ENCODE measurements at places on chromosomes 2 and 18.
A peak's percentile ranks its signal among the peaks of the same experiment; 100 is the strongest.

- no peak for DNase-seq
Measured at GRCh38 chr2:66583881-66584280, 149.0 kb downstream of the MEIS1 start.

DNA sequence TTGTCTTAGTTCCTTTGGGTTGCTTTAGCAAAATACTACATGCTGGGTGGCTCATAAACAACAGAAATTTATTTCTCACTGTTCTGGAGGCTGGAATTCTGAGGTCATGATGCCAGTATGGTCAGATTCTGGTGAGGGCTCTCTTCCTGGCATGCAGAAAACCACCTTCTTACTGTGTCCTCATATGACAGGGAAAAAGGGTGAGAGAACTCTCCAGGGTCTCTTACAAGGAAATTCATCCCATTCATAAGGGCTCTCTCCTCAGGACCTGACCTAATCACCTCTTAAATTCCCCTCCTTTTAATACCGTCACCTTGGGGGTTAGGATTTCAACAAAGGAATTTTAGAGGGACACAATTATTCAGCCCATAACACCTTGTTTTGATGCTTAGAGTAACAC lies 243.1 kb upstream of the TNP1 start:
- DNase-seq: no peak

GRCh38 chr2:203707530-203707929 lies 1.1 kb downstream of the CD28 start:
- no peak for DNase-seq

DNA sequence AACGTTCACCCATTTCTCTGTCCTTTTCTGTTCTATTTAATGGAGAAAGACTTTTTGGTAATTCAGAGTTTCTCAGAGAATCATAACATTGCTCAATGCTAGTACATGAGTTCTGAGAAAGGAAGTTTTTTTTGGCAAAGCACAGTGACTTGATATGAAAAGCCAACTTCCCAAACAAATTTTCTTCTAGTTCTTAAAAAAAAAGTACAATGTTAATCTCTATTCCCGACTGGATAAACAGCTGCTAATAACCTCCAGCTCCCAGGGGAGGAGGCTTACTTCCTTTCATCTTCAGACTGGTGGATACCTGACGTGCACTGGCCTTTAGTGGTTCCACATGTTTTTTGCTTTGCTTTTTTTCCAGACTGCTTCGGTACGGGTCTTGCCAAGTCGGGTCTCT lies 284.6 kb upstream of the CCDC68 start:
- peak; percentile 62 for DNase-seq

GRCh38 chr2:30224151-30224550 lies 7.2 kb upstream of the LBH start:
- no peak for DNase-seq

DNA sequence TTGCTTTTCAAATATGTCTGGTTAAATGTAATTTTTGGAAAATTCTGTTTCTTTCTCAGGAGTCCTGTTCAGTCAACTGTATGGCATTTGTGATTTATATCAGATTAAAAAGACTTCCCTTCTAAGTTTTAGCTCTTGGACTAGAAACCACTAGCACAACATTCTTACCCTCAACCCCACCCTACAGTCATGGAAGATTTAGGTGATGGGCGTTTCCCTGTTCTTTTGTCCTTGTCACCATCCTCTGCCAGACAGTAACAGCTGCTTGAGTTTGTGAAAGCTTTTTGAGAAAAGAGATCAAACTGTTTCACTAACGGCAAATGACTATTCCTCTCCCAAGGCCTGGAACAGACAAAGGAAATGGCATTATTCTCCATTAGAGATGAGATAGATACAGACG lies 31.8 kb downstream of the SERPINB5 start:
- no peak for DNase-seq

- no peak for DNase-seq
Measured at GRCh38 chr2:159300586-159300985, 14.1 kb upstream of the WDSUB1 start.

GRCh38 chr18:53950545-53950944 lies 273.9 kb downstream of the MBD2 start:
- DNase-seq: no peak

GRCh38 chr2:47129191-47129706 lies 25.9 kb downstream of the STPG4 start:
- no peak for DNase-seq

DNA sequence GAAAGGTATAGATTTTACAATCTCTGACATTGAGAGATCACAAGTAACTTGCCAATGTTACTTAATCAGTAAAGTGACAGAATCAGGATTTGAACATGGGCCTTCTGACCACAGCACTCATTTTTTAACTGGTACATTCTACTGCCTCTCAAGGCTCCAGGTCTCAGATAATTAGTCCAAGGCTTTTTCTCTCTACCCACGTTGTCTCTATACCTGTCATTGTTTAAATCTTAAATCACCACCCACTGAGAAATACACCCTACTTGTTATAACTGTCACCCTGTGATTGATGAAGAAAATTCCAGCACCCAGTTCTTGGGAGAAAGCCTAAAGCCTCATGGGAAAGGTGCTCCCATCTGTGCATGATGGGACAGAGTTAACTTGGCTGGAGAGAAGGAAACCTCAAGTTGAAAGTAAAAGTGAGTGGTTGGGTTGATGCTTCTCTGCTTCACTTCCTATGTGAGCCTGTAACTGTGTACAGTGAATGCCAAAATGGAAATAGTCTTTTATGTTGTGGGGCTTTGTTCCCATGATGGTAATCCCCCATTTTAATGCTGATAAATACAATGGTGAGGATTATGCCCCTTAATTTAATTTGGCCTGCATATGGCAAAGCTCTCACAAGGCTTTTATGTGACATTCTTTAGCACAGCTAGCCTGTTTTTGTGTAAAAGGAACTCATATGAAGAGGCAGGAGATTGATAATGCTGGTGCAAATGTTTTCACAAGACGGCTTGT lies 190.1 kb upstream of the SP5 start:
- DNase-seq: no peak

GRCh38 chr2:26582890-26583289 lies 58.3 kb downstream of the CIB4 start:
- peak; percentile 15 for DNase-seq

- no peak for DNase-seq
Measured at GRCh38 chr2:108593547-108594098, 59.4 kb downstream of the LIMS1 start.

DNA sequence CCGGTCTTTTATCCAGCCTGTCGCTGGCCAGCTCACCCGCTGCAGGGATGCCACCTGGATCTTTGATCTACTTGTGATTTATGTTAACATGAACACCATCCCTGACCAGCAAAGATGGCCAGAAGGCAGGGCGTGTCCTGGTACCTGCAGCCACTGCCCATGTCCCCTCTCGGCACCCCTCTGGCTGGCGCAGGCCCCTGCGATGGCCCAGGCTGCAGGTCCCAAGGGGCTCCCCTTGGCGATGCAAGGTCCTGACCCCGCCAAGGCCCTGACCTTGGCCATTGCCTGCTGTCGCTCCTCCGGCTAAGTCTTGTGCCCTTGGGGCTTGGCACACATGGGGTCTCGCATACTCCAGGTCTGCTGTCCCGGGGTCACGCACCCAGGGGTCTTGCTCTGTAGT lies 214.9 kb downstream of the TWIST2 start:
- no peak for DNase-seq

DNA sequence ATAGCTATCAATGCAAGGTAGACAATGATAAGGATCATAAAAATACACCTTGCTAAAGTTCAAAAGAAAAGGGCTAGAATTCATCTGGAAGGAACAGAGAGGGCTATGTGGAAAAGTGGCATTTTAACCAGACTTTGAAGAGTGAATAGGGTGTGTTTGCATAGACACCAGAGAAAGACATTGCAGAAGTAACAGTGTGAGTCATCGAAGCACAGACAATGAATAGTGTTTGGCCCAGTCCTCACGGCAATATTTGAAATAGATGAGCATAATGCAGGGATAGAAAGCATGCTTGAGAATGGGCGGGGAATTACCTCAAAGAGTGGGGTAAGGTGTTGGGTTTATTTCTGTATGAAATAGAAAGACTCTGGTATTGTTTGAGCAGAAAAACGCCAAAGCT lies 24.2 kb downstream of the MYT1L start:
- no peak for DNase-seq

- no peak for DNase-seq
Measured at GRCh38 chr18:6239716-6240115, 175.0 kb downstream of the L3MBTL4 start.

- DNase-seq: no peak
Measured at GRCh38 chr2:5894355-5894754, 202.2 kb downstream of the SOX11 start.

- no peak for DNase-seq
Measured at GRCh38 chr2:85907671-85908157, 18.9 kb upstream of the ST3GAL5 start.

GRCh38 chr18:77035380-77036187 lies 97.0 kb downstream of the MBP start:
- no peak for DNase-seq

- DNase-seq: no peak
Measured at GRCh38 chr2:96115631-96116423, 544 bp downstream of the ADRA2B start.

- no peak for DNase-seq
Measured at GRCh38 chr18:63579616-63580015, 7.5 kb upstream of the SERPINB13 start.

- no peak for DNase-seq
Measured at GRCh38 chr18:22814329-22814703, 118.8 kb upstream of the RBBP8 start.

GRCh38 chr2:4144731-4145130 lies 441.4 kb downstream of the DCDC2C start:
- DNase-seq: no peak

DNA sequence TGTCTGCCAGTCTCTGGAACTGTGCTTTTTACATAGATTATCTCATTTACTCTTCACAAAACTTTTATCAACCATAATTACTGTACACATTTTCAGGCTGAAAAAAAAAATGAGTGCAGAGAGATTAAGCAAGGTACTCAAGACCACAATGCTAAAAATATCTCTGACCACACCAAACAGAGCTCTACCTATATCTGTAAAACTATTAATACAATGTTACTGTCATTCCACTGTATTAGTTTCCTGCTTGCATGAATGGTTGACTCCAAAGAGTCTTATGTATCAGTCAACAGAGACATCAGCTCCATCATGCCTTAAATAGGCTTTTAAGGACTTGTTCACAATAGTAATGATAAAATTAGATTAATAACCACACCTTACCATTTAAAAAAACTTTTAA lies 134.7 kb upstream of the CCDC150 start:
- DNase-seq: no peak

DNA sequence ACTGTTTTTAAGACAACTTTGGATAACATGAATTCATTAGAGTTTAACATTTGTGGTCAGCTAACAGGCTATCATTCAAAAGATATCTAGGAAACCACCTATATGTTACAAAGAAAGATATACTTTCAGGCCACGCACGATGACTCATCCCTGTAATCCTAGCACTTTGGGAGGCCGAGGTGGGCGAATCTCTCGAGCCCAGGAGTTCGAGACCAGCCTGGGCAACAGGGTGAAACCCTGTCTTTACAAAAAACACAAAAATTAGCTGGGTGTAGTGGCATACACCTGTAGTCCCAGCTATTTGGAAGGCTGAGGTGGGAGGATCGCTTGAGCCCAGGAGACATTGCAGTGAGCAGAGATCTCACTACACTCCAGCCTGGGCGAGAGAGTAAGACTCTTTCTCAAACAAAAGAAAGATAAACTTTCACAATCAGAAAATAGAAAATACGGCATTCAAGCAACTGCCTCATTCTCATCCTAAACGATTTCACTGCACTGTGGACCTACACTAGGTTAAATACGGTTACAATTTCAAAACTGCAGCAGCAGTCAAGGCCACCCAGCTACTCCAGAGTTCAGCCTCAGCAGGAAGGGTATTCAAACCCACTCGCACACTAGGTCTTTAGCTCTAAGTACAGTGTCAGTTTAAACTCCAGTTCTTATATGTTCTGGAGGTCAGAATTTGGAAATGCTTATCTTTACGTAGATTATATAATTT lies 250.0 kb upstream of the SLC39A10 start:
- no peak for DNase-seq

DNA sequence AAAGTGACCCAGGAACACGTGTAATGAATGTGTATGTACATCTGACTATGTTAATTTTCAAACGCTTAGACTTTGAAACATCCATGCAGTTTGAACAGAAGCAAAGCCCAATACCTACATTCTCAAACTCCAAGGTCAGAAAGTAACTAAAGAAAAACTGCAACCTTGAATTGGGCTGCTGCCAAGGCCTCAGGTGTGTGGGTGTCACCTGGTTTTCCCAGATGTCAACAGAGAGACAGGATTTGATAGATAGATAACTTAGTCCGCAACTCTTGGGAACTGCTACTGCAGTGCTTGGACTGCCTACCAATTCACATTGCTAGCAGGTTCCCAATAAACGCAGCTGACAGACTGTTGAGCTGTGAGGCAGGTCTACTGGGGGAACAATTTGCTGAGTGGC lies 78.7 kb upstream of the PAPOLG start:
- no peak for DNase-seq

DNA sequence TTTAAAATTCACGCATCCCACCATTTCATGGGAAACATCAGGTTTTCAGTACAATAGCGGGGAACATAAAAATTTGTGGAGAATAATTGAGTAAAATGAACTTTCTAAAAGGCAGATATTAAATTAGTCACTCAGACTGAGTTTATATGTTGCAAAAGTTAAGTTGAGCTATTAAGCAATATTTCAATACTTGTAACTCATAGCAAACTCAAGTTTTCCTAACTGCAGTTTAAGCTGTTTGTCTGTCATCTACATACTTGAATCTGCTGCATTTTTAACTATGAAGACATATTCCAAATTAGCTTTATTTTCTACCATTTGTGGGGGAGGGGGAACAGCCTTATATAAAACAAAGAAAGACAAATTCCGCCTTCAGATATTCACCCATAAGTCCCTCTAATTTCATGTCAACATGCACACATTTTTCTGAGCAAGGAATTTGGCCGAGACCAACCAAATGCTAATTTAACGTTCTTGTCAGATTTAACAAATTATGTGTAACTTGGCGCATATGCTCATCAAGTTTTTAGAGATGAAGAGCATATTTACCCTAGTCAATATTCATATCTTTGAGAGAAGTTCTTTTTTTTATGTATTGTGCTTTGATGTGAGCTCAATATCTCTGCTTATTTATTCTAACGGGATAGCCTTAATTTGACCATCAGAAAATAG lies 462.9 kb downstream of the TXNL1 start:
- DNase-seq: no peak

DNA sequence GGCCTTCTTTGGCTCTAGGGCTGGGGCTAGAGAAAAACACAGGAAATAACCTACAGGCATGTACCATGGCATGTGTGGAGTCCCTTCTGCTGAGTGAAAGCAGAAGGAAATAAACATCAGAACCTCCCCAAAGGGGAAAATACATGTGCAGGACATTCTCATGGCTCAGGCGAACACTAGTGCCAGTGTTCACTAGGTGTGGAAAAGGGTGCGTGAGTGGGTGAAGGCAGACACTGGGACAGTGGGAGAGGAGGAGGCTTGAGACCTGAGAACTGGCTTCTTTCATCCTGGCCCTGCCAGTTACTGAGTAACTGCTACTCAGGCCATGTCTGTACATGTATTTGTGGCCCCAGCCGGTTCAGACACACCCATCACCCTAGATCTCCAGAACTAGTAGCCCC lies 268.2 kb downstream of the PRKCE start:
- DNase-seq: no peak

GRCh38 chr18:76349067-76349715 lies 145.9 kb downstream of the ZNF516 start:
- peak; percentile 82 for DNase-seq
